ENCODE measurements at places on chromosomes 5 and 9.

DNA sequence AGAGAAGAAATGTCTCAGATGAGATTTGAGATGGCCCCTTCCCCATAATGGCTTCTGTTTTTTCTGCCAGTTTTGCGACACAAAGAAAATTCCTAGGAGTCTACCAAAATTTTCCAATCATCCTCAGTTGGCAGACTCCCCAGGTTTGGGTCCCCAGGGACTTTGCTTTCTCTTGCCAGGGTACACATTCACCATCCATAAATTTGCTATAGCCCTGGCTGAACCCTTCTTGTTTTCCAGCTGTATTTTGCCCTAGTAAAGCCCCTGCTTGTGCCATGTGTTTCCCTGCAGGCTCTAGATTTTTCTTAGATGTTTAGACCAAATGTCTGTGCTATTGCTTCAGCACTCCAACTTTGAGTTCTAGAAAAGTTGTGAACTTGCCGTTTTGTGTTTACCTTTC is 283.2 kb downstream of the ANXA1 start:
- DNase-seq, result no peak

GRCh38 chr5:131262953-131263541 is 806 bp upstream of the CDC42SE2 start:
- DNase-seq, result no peak

- no peak for DNase-seq
Measured at GRCh38 chr9:75891277-75891741, 836 bp downstream of the PCSK5 start.

DNA sequence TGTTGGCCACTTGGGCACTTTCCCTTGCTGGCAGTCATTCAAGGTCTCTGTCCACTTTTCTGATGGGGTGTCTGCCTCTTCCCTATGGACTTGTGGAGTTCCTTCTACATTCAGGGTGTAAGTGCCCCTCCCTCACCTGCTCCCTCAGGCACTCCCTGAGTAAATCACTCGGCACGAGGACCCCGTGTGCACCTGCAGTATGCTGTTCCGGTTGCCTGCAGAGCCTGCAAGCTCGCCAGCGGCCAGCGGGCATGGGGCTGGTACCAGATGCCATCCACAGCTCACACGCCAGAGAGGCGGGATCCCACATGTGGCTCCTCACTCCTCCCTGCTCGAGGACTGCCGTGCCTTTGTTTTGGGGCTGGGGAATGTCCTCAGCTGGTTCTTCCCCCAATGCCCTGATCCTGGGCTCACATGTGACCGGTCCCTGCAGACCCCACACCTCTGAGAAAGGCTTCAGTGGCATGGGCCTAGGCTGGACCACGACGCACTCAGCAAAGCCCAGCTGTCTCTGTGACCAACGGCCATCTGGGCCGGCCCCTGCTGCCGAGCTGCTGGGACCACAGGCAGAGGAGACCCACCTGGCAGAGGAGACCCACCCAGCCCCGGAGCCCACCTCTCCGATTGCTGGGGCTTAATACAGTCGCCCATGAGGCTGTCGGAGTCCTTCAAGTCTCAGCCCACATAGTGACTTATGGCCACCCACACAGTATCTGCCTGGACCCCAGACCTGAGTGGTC is 46.1 kb upstream of the CLPTM1L start:
- no peak for DNase-seq

GRCh38 chr9:68927165-68927564 is 86.7 kb downstream of the PRKACG start:
- DNase-seq, result no peak

- no peak for DNase-seq
Measured at GRCh38 chr5:98997000-98997399, 68.2 kb upstream of the CHD1 start.

- no peak for DNase-seq
Measured at GRCh38 chr9:99860266-99860665, 38.6 kb downstream of the NR4A3 start.

DNA sequence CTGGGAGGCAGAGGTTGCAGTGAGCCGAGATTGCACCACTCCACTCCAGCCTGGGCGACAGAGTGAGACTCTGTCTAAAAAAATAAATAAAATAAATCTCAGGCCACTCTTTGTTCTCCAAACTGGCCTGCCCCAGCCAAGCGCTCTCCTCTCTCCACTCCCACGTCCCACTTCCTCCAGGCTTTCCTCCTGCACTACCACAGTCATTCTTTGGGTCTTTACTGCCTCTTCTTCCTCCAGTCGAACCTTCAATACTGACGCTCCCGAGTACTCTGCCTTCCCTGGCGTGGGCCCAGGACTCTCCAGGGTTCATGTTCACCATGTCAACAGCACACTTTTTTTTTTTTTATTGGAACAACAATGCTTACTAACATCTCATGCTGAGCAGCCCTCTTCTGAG is 23.9 kb downstream of the RNF130 start:
- no peak for DNase-seq

- DNase-seq, result no peak
Measured at GRCh38 chr5:78639791-78640190, 8.8 kb downstream of the LHFPL2 start.

DNA sequence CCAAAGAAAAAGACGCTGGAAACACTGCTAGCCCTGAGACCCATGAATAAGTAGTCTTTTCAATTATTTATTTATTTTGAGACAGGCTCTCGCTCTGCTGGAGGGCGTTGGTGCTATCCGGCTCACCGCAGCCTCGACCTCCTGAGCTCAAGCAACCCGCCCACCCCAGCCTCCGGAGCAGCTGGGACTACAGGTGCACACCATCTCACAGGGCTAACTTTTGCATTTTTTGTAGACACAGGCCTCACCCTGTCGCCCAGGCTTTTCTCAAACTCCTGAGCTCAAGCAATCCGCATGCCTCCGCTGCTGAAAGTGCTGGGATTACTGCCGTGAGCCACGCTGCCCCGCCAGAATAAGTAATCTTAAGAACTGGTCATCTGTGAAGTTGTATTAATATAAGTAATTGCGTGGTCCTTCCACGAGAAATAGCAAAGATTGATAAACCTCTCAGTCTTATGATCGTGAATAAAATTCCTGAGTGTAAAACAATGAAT is 1.6 kb downstream of the ANXA2R start:
- peak; percentile 29 for DNase-seq

- no peak for DNase-seq
Measured at GRCh38 chr9:13790055-13790454, 510.6 kb upstream of the MPDZ start.

- DNase-seq, result no peak
Measured at GRCh38 chr9:95641586-95641985, 124.8 kb upstream of the PTCH1 start.

GRCh38 chr5:174583071-174583470 is 141.3 kb upstream of the MSX2 start:
- DNase-seq, result no peak

DNA sequence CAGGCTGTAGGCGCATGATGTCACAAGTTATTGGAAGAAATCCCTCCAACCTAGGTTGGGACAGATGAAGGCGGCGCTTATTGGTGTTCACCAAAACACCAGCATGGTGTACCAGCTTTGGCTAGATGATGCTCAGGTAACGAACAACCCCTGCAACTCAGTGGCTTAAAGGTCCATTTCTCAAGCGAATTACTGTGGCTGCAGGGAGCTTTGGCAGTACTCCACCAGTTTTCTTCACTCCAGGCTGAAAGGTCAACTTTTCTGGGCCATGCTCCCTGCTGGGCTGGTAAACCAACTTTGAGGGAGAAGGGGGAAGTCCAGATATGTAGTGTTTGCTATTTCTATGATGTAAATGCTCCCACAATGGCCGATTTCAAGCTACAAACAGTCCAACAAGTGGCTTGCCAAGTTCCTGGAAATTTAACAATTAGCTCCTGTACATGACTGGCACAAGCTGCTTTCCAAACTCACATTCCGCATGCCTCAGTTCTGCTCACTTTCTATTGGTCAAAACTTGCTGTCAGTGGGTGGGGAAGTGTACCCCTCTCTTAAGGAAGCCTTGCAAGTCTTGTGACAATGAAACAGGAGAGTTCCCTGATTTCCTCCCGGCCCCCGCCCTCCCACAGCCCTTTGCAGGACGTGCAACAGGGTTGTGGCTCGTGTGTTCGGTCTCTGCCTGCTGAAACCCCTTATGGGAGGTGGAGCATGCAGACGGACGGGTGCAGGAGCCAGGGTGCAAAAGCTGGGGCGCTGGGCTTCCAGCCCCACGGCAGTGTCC is 588 bp upstream of the ZBED3 start:
- DNase-seq, result no peak

- no peak for DNase-seq
Measured at GRCh38 chr9:129983891-129984290, 59.1 kb downstream of the FNBP1 start.
